ENCODE measurements at places on chromosomes 12 and 14. TPM values are rescaled to one million over a fixed set of nuclear protein-coding genes. Genes with fewer than 3 reads are reported as not detected.

ZNF219 gene
- total RNA-seq, result 19.1 TPM

MIP gene
- total RNA-seq, result not detected

LBHD2 gene
- total RNA-seq, result not detected

CLEC4D gene
- 1.8 TPM for total RNA-seq

TAS2R20 gene
- 9.4 TPM for total RNA-seq

NKX2-1 gene
- total RNA-seq, result not detected

PDE3A gene
- 46.7 TPM for total RNA-seq

CCDC88C gene
- 38.6 TPM for total RNA-seq

KRT72 gene
- total RNA-seq, result not detected

ESPL1 gene
- total RNA-seq, result 9.9 TPM

STX2 gene
- 16.2 TPM for total RNA-seq

NPFF gene
- total RNA-seq, result not detected

All from metanephros (tissue), 2 donors.